ENCODE measurements at places on chromosomes 7 and 10. TPM values are rescaled to one million over a fixed set of nuclear protein-coding genes. Genes with fewer than 3 reads are reported as not detected.

GRCh38 chr7:124915242-124915641 lies 14.4 kb downstream of the POT1 start:
- no peak for DNase-seq

CCL24 gene
- total RNA-seq = 0.47 TPM

DNA sequence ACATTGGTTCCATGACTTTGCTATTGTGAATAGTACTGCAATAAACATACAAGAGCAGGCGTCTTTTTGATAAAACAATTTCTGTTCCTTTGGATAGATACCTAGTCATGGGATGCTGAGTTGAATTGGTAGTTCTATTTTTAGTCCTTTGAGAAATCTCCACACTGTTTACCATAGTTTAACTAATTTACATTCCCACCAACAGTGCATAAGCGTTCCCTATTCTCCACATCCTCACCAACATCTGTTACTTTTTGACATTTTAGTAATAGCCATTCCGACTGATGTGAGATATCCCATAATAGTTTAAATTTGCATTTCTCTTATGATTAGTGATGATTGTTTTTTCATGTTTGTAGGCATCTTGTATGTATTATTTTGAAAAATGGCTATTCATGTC lies 707.0 kb downstream of the SORCS1 start:
- no peak for DNase-seq

- peak; percentile 74 for DNase-seq
Observed at GRCh38 chr7:77696643-77697534, 630 bp downstream of the RSBN1L start.

GRCh38 chr7:20220921-20221547 lies 3.9 kb upstream of the MACC1 start:
- no peak for DNase-seq

DNA sequence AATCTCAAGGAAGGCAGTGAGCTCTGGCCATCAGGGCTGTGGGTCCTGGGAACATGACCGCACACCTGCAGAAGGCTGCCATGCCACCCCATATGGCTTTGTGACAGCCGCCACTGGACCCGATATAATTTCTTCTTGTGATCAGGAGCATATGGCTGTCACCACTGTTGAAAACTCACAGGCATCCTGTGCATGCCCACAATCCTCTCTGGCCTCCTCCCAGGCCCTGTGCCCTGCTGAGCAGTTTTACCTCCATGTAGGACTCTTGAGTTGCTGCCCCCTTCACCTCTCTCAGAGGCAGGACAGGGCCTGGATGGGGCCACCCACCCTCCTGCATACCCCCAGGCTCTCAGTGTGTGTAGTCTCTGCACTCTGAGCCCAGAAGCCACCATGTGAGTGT lies 391.9 kb upstream of the AKR1E2 start:
- no peak for DNase-seq

GRCh38 chr10:117441361-117441760 lies 66.1 kb upstream of the PDZD8 start:
- DNase-seq = no peak

- no peak for DNase-seq
Observed at GRCh38 chr7:32155712-32156111, 85.5 kb upstream of the PDE1C start.

DNA sequence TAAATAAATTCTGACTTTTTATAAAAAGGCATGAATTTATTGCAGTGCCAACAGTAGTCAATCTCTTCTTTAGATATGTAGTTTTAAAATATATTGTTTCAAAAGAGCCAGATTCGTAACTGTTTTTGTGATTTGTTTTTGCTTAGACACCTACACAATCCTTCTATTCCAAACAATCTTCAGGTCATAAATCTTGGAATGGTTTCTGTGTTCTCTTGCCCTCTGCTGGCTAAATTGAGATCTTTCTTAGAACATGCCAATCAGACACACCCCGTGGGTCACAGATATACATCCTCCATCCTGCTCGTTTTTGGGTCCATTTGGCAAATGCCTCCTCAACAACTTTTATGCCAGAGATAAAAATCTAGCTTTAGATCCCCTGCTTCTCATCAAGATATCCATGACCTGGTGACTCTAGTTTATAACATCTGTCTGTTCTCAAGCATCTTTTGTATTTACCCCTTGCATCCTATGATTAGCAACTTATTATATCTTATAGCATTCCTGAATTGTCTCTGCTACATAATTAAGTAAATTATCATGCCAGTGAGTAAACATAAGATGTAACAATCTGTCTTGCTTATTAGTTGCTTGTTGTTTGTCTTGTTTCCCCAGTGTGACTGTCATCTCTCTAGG lies 35.3 kb upstream of the IFRD1 start:
- no peak for DNase-seq

HECW1 gene
- total RNA-seq = not detected

DNA sequence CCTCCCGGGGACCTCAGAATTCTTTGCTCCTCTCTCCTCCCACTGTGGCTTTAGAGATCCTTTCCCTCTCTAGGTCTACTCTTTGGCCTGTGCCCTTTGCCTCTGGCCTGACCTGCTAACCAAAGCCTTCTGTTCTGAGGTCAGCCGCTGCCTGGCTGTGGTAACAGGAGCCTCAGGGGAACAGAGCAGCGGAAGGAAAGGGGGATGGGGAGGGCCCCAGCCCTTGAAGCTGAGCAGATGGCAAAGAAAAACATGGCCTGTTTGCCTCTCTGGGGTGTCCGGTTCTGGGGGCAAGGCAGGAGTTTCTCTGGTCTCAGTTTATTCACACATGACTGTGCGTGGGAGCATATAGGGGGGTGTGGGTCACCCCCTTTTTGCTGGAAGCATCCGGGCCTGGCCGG lies 28.2 kb downstream of the COL26A1 start:
- DNase-seq = peak; percentile 49

OPN1SW gene
- not detected for total RNA-seq

GPNMB gene
- 339 TPM for total RNA-seq

GPR15LG gene
- total RNA-seq = not detected

DOCK4 gene
- 13.9 TPM for total RNA-seq

RADIL gene
- 2.8 TPM for total RNA-seq

GRCh38 chr7:15752377-15752776 lies 65.9 kb upstream of the MEOX2 start:
- no peak for DNase-seq

DNA sequence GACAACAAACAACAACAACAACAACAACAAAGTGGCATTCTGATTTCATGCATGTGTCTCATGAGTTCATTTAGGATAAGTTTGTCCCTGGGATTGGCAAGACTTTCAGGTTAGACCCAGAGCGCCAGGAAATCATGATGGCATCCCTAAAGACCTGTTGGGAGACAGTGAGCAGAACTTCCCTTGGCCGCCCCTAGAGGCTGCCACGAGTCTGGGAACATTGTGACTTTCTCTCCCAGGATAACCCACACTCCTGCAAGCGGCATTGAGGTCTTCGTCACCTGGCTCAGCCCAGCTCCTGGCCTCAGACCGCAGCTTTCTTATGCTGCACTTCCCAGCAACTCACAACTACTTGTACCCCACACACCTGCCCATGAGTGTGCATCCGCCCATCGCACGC lies 80.5 kb upstream of the RNF32 start:
- no peak for DNase-seq

GRCh38 chr7:26013551-26014083 lies 138.4 kb upstream of the NFE2L3 start:
- DNase-seq = no peak

SPDYE11 gene
- total RNA-seq = not detected

VAX1 gene
- total RNA-seq = not detected

DNA sequence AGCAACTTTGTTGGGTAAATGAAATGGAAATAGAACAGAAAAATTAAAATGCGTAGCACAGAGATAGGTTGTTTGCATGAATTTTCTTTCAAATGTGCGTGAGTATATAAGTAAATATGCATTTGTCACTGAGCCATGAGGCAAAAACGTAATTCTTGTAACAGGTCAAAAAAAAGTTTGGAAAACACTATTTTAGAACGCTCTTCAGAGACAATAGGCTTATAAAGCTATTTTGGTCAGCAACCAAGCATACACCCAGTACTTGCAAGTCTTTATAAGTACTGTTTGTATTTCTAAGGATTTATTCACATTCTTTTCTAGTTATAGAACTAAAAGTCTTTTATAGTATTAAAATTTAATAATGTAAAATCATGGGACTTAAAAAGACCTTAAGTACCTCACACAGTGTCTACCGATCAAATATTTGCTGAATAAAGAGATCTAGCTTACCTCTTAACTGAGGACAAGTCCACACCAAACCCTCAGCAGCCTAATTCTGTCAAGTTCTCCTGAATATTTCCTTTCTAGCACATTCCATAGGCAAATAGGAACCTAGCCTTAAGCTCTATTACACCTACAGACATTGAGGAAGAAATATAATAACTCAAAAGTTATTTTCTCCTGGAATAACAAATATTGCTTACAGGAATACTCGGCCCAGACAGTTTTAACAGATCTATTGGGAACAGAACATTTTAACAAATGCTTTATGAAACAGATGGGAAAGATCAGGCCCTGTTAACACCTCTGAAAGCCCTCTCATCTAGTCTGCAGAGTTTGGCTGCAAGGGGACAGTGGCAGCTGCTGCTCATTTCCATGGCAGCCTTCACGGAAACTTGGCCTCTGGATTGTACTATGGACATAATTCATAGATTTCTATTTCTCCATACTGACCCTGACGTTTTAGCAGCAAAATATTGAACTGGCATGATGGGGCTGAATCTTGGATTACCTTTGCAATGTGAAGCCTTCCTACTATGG lies 8.8 kb downstream of the CRPPA start:
- peak; percentile 50 for DNase-seq

GRCh38 chr10:74433993-74434392 lies 283.0 kb downstream of the ADK start:
- no peak for DNase-seq

PRTFDC1 gene
- 9.1 TPM for total RNA-seq

DNA sequence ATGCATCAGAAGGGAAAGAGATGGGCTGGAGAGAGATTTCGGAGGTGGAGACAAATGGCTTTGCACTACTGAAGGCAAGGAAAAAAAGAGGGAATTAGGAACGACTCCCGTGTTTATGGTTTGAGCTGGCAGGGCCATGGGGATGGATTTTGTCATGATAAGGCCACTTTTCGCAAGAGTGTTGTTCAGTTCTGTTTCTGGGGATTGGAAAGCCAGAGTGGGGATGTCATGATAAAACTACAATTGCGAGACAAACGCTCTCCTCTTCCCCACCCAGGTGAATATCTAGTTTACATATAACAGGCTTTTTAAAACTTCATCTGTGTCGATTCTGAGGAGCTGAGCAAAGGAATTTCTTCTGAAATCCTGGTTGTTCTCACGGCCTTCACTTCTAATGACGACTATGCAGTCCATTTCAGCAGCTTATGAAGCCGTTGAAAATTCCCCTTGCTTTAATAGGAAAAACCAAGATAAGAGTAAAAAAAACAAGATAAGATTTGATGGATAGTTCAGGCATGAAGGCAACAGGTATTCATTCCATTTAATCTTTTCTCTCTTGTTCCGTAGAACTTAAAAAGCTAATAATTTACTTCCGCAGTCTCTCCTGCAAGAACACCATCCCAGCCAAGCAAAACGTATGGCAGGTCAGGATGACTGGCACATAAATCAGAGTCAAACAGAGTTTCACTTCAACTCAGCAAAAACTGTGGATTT lies 245.6 kb upstream of the PITRM1 start:
- no peak for DNase-seq

STEAP2 gene
- total RNA-seq = 15.1 TPM

TMEM176B gene
- 45.2 TPM for total RNA-seq

GRCh38 chr7:111414374-111414773 lies 147.9 kb downstream of the IMMP2L start:
- no peak for DNase-seq

GRM3 gene
- total RNA-seq = not detected

NPFFR1 gene
- total RNA-seq = 0.02 TPM

LRRC17 gene
- 1.9 TPM for total RNA-seq

SLC35B4 gene
- total RNA-seq = 4.3 TPM

DNA sequence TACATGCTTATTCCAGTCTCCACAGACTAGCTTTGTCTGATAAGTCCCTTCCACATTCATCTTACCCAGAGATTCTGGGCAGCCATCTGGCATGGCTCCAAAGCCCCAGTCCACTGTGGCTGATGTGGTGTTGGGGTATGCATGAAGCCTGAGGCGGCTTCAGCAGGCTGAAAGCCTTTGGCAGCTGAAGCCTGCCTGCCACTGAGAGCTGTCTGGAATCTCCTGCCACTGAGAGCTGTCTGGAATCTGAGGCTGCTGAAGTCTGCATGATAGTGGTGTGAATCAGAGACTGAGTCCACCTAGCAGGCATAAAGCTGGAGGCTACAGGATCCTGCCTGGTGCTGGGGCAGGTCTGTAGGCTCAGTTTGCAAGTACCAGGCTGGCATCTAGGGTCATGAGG lies 87.1 kb downstream of the DYNC1I1 start:
- no peak for DNase-seq

GRCh38 chr10:88388324-88388723 lies 194.8 kb downstream of the RNLS start:
- DNase-seq = no peak
